NCI-H82 (cell line): ENCODE measurements at places on chromosomes 11 and 22.
A peak's percentile ranks its signal among the peaks of the same experiment; 100 is the strongest.

DNA sequence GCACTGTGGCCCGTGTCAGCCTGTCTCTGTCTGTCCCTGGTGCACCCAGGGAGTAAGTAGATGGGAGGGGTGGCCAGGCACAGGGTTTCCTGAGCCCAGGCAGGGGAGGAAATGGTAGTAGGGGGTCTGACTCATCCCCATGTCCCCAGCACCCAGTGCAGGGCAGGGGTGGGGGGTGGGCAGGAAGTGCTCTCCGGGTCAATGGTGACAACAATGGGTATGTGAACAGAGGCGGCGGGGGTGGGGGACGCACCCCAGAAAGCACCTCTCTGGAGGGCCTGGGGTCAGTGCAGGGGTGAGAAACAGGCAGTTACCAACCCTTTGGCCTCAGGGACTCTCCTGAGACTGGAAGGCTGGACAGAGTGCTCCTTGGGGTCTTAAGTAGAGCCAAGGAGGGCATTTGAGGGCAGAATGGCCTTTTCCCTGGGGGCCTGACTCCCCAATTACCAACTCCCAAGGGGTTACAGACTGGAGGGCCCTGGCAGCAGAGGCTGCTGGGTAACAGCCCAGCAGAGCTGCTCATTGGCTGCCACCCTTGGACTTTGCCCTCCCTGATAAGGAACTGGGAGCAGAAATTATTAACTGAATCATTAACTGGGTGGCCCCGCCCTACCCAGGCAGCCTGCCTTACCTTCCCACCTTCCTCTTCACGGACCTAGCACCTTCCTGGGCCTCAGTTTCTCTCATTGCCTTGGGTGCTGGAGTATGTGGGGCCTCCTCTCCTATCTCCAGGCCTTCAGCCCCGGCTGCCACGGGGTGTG, 4.2 kb downstream of the MYRF start:
- DNase-seq = no peak

DNA sequence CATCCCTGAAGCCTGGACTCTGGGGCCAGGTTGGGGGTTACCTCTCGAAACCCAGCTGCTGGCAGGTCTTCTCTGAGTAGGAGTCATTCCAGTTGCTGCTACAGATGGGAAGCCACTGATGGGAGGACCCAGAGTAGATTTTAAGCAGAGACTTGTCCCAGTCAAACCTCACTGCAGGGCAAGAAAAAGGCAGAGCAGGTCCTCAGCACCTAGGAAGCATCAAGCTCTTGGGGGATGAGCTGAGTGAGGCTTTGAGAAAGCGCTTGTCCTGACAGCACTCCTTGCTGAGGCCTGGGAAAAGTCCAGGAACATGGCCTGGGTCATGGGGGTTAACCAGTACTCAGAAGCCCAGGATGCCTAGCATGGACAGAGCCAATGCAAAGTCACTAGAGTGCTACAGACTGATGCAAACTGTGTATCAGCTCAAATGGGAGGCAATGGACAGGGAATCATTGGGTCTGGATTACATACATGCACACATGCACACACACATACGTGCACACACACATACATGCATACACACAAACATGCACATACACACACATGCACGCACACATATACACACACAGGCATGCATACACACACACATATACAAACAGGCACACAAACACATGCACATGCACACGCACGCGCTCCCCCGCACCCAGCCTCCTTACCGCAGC, 15.3 kb downstream of the TMPRSS13 start:
- no peak for DNase-seq

GRCh38 chr22:48631288-48631863, 1196.3 kb downstream of the BRD1 start:
- DNase-seq = no peak

- DNase-seq = no peak
Measured at GRCh38 chr11:40716344-40717130, 742.9 kb downstream of the LRRC4C start.

GRCh38 chr22:20088263-20088648, 8.2 kb downstream of the DGCR8 start:
- no peak for DNase-seq

- no peak for DNase-seq
Measured at GRCh38 chr11:62383822-62384221, 35.0 kb upstream of the SCGB1A1 start.

DNA sequence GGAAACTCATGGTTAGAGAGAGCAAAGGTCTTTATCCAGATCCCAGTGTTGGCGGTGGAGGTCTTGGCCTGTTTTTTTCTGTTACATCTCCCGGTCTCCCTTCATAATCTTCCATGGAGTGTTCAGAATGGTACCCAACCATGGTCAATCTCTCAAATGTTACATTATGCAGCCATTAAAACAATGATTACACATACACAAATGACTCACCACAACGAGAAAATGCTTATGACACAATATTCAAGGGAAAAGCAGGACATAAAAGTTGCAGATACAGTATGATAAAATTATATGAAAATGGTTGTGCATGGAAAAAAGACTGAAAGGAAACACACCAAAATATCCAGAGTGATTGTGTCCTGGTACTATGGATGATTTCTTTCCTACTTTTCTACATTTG, 17.8 kb upstream of the CSNK1E start:
- no peak for DNase-seq

- peak; percentile 33 for DNase-seq
Measured at GRCh38 chr11:31761636-31762035, 49.5 kb downstream of the PAX6 start.

- no peak for DNase-seq
Measured at GRCh38 chr11:122617926-122618325, 37.6 kb upstream of the UBASH3B start.

DNA sequence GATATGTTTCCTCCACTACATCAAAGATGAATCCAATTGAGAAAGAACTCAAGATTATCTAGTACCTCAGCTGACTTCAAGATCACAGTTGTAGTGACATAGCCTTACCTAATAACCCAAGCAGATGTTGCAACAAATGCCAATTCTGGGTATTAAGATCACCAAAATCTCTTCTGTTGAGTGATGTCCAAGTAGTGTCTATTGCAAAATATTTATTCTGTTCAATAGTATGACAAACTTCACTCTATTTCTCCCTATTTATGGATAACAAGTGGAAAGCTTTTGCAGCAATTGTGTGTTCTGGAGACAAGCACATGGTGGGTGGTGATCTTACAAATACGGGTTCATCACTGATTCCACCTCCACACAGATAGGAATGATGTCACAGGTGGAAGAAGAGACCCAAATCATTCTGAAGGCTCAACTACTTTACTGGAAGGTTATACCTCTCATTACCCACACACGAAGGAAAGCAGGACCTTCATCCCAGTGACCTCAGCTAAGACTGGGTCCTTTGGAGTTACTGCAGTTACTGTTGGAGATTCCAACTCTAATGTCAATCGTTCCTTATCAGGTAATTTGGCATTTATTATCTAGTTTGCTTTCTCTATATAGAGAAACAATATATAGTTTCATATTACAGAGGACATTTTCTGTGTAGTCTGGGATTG, 72.0 kb downstream of the CD44 start:
- no peak for DNase-seq

DNA sequence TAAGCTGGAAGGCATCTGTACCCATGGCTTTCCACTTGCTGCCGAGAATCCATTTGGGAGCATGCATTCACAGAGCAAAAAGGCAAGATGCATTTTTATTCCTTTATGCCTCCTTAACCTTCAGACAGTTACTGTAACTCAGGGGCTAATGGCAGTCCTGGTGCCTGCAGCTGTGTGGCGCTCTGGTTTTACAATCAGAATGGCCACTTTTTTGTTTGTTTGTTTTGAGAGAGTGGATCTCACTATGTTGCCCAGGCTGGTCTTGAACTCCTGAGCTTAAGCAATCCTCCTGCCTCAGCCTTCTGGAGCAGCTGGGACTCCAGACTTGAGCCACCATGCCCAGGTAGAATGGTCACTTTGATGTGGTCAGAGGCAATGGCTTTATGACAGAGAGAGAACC, 101.8 kb downstream of the NAV2 start:
- peak; percentile 20 for DNase-seq

- DNase-seq = no peak
Measured at GRCh38 chr11:82546661-82547557, 186.8 kb downstream of the FAM181B start.

DNA sequence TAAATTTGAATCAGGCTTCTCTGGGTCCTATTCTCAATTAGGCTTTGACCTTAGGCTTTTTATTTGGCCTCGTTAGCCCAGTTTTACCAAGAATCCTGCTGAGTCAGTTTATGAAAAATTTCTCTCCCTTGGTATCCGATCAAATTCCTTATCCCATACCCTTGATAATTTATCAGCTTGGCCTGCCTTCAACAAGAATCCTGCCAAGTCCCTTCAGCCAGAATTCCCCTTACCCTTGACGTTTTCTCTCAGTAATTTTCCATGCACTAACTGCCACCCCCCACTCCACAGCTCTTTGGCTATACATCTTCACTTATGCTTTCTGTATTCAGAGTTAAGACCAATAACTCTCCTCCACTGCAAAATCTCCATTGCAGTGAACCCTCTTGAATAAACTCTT, 811.0 kb upstream of the CCDC90B start:
- DNase-seq = no peak

DNA sequence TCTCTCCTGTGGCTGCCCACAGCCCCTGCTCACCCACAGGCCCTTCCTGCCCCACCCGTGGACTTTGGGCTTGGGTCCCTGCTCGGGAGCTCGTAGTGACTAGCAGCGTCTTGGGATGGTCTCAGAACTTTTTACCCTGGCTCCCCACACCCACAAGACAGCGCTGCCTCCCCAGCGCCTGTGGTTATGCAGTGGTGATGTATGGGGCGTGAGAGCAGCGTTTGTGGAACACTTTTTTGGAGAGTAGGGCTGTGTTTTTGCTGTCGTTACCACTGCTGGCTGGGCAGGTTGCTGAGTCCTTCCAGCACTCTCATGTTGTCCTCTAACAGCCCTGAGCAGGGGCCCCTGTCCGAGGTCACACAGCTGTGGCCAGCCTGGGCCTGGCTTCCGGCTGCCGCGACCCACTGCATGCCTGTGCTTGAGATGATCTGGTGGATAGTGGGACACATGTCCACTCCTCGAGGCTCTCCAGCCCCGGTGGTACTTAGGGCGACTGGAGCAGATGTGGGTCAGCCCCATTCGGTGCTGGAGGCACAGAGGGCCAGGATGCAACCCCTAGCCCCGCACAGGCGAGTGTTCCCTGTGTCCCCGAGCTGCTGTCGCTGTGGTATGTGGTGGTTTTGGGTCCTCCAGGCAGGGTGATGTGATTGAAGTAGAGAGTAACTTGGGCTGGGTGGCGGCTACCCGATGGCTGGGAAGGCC, 7.1 kb upstream of the GRAMD4 start:
- DNase-seq = no peak

DNA sequence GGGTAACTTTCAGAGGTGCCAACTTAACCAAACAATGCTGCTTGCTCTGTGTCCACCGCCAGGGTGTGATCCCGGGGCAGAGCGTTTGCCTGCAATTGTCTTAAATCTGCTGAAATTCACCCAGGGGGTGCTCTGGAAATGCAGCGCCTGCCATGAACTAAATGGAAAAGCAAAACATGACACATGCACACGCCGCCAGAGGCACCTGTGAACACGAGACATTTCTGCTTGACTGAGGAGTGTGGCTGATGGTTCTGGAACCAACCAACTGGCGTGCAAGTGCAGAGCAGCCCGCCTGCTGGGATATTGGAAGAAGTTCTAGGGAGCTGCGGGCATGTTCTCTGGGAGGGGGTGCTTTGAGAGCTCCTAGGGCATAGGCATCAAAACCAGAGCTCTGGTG, 30.4 kb downstream of the DSCAML1 start:
- DNase-seq = no peak

GRCh38 chr11:75768112-75768908, at the start of gene DGAT2:
TSS of gene DGAT2 (plus strand) at chr11:75768778. CDS start at chr11:75768992, 214 bp downstream.
- peak; percentile 79 for DNase-seq

DNA sequence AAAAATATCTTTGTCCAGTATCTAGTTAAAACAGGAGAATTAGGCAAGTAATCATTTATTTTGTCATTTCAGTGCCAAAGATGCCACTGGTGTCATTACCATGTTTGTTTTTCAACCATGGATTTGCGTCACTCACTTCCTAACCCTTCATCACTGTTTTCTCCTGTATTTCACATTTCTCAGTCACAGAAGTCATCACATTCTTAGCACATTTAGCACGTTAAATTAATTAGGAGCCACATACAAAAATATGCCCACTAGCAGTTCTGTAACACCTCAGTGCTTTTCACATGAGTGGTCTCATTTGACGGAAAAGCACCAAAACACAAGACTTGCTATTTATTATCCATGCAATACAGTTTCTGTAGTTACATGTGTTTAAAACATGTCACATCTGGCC, 546.0 kb downstream of the METTL15 start:
- no peak for DNase-seq

DNA sequence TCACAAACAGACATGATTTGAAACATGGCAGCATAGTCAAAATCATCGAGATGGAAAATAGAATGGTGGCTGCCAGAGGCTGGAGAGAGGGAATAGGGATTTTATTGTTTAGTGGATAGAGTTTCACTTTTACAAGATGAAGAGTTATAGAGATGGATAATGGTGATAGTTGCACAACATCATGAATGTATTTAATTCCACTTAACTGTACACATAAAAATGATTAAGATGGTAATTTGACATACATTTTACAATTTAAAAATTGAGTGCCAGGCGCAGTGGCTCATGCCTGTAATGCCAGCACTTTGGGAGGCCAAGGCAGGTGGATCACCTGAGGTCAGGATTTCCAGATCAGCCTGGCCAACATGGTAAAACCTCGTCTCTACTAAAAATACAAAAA, 21.2 kb downstream of the TTC28 start:
- no peak for DNase-seq

GRCh38 chr11:103076361-103076760, 15.6 kb downstream of the DCUN1D5 start:
- no peak for DNase-seq

- DNase-seq = no peak
Measured at GRCh38 chr22:24413736-24414385, 13.5 kb upstream of the ADORA2A start.

DNA sequence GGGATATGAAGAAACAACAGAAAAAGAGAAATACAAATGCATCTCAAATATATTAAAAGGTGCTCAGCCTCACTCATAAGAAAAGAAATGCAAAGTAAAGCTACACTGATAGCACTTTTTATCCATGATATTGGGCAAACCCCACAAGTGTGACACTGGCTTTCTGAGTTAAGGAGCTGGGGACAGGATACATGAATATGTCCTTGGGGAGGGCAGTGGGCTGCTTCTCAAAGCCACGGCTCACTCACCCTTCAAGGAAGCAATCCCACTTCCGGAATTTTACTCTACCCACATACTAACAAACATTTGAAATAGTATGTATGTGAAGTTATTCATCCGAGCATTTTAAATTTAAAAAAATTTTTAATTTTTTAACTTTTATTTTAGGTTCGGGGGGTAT, 41.1 kb upstream of the SLC22A12 start:
- no peak for DNase-seq

- DNase-seq = no peak
Measured at GRCh38 chr22:38781033-38781432, 12.9 kb downstream of the DNAL4 start.

GRCh38 chr11:110207123-110207522, 89.3 kb downstream of the RDX start:
- DNase-seq = peak; percentile 3
